ENCODE measurements at places on chromosomes 7 and 10.
A peak's percentile ranks its signal among the peaks of the same experiment; 100 is the strongest.

DNA sequence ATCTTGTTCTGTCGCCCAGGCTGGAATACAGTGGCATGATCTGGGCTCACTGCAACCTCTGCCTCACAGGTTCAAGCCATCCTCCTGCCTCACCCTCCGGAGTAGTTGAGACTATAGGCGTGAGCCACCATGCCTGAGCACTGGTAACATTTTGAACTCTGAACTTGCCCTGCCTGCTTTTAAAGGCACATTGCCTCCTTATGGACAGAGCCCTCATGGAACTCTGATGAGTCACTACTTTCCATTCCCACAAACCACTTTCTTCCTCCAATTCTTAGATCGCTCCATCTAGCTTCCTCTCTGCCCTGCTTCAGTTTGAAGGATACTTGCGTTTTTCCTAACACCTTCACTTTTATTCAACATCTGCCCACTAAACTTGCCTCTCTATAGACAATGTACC is 38.1 kb downstream of the PRPS1L1 start:
- DNase-seq, result no peak

GRCh38 chr7:101843293-101844271 is 26.2 kb downstream of the CUX1 start:
- no peak for DNase-seq

DNA sequence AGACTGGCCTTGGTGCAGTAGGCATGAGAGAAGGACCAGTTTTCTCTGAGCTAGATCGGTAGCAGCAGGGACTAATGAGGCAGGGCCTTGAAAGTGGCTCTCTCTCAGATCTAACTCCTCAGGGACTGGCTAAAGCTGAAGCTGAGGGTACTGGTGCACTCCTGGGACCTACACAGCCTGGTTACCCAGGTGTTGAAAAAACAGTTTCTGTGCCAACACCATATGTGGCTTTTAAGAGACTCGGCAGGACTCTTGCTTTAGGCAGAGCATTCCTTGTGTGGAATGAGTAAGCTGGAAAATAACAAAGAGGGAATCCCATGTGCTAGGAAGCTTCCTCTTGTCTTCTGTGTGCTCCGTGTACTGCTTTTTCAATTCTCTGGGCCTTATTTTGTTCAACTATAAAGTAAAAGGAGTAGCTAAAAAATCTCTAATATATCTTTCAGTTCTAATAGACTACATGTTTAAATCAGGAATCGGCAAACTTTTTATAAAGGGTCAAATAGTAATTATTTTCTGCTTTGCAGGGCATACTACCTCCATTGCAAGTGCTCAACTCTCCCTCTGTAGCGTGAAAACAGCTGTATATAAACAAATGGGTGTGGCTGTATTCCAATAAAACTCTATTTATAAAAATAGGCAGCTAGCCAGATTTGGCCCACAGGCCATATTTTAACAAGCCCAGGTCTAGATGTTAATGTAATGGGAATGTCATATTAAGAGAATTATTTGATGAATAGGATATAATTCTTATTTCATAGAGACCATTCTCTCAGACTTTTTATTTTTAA is 186.1 kb upstream of the KAT6B start:
- no peak for DNase-seq

- no peak for DNase-seq
Measured at GRCh38 chr10:58952747-58953466, 223.5 kb upstream of the PHYHIPL start.

DNA sequence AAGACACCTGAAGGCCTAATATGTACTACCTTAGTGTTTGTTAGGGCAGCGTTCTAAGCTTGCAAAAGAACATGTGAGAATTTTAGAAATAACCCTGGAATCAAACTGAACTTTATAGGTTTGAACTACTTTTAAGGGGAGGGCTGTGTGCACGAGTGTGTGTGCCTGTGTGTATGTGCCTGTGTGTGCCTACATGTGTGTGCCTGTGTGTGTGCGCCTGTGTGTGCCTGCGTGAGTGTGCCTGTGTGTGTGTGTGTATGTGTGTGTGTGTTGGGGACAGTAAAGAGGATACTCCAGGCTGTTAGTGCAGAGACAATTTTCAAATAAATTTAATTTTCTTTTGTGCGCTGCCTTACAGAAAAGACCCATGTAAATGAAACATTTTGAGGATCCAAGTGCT is 68.1 kb upstream of the WDR11 start:
- no peak for DNase-seq

- no peak for DNase-seq
Measured at GRCh38 chr7:30934732-30935568, 23.3 kb downstream of the AQP1 start.

- no peak for DNase-seq
Measured at GRCh38 chr7:2775376-2775775, 68.7 kb downstream of the GNA12 start.

- no peak for DNase-seq
Measured at GRCh38 chr10:9003122-9003521, 948.6 kb downstream of the GATA3 start.

DNA sequence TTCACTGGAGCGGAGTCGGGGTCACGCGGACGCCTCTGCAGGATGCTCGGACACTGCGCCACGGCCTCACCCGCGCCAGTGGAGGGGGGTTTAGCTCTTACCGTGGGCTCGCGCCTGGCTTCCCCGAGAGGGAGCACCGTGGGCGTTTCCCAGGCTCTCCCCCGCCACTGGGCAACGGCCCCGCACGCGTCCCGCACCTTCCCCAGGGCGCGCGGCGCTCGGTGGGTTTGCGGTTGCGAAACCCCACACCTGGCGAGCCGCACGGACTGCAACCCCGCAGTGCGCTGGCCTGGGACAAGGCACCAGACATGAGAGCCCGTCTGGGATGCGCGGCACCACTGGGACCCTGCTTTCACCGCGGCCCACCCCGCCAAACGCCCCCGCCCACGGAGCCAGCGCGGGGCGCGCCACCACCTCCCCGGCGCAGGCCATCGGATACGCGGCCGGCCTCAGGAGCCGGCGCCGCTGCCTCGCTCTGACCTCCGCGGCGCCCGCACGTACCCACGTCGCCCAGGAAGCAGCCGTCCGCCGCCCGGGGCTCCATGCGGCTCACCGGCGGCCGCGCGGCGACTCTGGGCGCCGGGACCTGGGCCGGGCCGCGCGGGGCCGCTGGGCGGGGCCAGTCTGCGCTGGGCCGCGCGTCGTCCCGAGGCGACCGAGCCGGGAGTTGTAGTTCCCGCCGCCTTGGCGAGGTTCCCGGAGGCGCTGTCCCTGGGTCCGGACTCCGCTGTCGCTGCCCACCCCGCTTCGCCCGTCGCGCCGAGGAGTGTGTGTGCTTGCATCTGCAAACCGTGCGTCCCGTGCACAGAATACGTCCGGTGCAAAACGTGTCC is at the start of gene ASB13:
Gene ASB13, minus strand, starts transcription at position 588 of the 833 bp plus-strand sequence. Its CDS starts 44 bp downstream, at position 544.
- DNase-seq, result peak; percentile 15

- DNase-seq, result no peak
Measured at GRCh38 chr10:73979141-73979808, 18.6 kb upstream of the VCL start.

GRCh38 chr7:131625817-131626372 is 69.5 kb upstream of the PODXL start:
- DNase-seq, result no peak

GRCh38 chr7:140568021-140568813 is 72.4 kb downstream of the DENND2A start:
- no peak for DNase-seq

- DNase-seq, result no peak
Measured at GRCh38 chr10:125209591-125210355, 49.4 kb upstream of the CTBP2 start.

DNA sequence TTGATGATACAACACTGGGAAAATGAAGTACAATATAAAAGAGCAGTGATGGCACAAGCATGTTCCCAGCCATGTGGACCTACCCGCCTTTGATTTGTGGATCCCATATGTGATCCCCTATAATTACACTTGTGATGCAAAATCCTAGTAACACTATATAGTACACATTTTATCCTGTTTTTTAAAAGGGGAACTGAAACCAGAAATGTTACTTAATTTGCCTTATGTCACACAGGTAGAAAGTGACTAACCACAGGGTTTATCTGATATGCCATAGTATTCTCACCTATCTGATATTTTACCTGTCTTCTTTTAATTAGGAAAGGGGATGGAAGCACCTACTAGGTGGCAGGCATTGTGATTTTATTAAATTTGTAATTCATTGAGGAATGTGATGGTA is 35.0 kb downstream of the ARMC3 start:
- no peak for DNase-seq

- DNase-seq, result no peak
Measured at GRCh38 chr10:70323138-70323696, 39.4 kb upstream of the NPFFR1 start.

- no peak for DNase-seq
Measured at GRCh38 chr7:155278921-155279320, 18.8 kb upstream of the INSIG1 start.

GRCh38 chr10:43042503-43043341 is 34.1 kb upstream of the RET start:
- DNase-seq, result no peak

GRCh38 chr7:137820677-137821420 is 25.9 kb downstream of the DGKI start:
- no peak for DNase-seq

DNA sequence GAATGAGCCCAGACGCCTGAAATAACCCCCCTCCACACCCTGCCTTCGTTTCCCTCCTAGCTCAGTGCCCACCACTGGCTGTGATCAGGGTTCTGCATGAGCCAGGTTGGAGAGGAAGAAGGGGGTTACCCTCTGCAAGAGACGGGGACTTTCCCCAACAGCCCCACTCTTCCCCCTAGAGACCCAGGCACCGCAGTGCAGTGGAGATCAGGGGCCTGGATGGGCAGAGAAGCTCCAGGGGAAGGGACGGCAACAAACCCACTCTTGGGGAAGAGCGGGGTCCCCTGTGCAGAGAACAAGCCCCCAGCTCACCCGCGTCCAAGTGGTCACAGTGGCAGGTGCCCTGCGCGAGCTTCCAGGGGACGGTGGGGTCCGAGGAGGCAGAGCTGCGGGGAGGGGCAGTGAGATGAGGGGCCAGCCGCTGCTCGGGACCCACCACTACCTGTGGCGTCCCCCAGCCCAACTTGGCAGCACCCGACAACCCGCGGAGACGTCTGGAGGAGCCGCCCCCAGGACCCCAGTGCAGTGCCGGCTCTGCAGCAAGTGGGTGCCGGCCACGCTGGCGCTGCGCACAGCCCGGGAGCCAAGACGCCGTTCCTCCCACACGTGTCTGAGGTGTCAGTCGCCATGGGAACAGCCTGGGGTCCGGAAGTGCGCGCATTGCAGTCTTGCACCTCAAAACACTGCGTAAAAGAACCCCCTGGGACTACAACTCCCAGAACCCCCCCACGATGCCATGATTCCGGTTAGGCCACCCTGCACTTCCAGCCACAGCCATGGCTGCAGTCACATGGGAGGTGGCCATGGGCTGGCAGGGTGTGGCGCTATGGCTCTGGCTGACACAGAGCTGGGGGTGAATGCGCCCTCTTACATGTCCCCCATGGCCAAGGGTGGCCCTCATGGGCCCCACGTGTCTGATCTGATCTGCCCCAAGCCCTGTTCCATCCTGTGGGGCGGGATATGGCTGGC is 45.8 kb upstream of the WIPI2 start:
- DNase-seq, result peak; percentile 14

DNA sequence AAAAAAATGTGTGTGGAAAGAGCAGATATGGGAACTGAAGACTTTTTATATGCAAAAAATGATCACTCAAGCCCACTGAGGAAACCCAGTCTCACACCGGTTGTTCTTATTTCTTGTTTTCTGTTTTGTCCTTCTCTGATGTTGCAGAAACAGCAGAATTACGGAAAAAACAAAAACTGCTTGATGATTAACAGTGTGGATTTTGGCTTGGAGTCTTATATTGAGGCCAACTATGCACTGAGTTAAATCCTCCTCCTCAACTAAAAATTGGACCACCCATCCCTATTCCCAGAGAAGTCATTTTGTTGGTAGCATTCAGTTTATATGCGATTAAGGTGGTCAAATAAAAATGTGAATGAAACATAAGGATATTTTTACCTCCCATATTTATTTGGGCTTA is 246.1 kb downstream of the LRMDA start:
- no peak for DNase-seq

GRCh38 chr10:122341141-122341810 is 33.2 kb upstream of the PLEKHA1 start:
- DNase-seq, result no peak

GRCh38 chr7:131529179-131529578 is 27.2 kb downstream of the PODXL start:
- DNase-seq, result no peak

- DNase-seq, result no peak
Measured at GRCh38 chr7:114481999-114482398, 67.4 kb downstream of the FOXP2 start.

- DNase-seq, result no peak
Measured at GRCh38 chr7:78265071-78265470, 466.5 kb downstream of the PHTF2 start.

GRCh38 chr10:73634421-73634820 is 6.9 kb downstream of the MYOZ1 start:
- no peak for DNase-seq

GRCh38 chr10:129727071-129727470 is 237.0 kb downstream of the EBF3 start:
- no peak for DNase-seq

- DNase-seq, result no peak
Measured at GRCh38 chr10:125218967-125219366, 58.6 kb upstream of the CTBP2 start.

- DNase-seq, result no peak
Measured at GRCh38 chr10:86027346-86027745, 339.2 kb downstream of the GRID1 start.

DNA sequence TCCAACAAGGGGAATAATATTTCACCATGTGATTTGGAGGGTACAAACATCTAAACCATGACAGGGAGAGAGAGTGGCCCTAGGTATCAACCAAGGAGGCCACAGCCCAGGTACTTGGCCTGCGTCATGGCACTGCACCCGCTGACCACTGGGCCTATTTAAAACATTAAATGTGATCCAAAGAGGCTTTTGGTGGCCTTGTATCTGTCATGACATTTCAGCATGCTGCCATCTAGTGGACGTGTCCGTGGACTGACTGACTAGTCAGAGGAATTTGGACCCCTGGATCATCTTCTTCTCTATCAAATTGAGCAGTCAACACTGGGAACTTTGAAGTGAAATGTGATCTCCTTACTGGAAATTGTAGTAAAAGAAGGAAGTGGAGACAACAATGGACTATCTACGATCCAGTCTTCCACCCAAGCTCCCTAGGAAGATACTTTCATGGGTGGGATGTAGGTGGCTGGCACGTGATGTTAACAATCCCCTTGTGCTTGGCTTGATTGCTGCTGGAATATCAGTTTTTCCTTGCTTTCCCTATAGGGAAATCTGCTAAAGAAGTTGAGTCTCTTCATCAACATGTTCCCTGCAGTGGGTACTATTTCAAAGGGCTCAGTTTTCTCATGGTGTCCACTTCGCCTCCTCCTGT is 24.6 kb upstream of the ITGA8 start:
- DNase-seq, result no peak

- no peak for DNase-seq
Measured at GRCh38 chr10:116748041-116748440, 5.7 kb upstream of the HSPA12A start.

DNA sequence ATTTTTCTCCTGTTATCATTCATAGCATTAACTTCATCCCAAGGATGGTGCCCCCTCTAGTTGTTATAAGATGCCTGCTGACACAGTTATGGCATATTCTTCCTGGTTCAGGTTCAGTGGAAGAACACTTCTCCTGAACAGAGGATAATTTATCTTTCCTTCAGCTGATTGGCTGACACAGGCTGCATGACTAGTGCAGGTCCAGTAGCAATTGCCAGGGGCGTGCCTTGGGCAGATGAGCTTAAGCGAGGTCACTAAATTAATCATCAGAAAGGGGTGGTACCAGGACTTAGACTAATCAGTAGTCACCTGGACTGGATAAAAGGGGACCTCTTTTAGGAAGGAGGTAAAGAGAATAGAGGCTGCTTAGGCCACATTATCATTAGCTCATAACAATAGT is 42.3 kb downstream of the BZW2 start:
- no peak for DNase-seq
